GM13977 (cell line): ENCODE measurements at places on chromosomes 1 and 21.

DNA sequence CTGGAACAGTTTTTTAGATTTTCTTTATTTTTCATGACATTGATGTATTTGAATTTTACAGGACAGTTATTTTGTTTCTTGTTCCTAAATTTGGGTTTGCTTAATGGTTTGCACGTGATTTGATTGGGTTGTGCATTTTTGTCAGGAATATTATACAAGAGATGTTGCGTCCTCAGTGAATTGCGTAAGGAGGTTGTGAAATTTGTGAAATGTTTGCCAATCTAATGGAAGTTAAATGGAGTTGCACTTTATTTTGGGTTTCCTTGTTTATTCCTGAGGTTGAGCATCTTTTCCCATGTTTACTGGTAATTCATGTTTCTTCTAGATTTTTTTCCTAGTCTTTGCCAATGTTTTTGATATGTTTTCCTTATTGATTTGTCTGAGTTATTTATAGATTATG is 19.9 kb downstream of the ZNF648 start:
- DNase-seq: no peak

DNA sequence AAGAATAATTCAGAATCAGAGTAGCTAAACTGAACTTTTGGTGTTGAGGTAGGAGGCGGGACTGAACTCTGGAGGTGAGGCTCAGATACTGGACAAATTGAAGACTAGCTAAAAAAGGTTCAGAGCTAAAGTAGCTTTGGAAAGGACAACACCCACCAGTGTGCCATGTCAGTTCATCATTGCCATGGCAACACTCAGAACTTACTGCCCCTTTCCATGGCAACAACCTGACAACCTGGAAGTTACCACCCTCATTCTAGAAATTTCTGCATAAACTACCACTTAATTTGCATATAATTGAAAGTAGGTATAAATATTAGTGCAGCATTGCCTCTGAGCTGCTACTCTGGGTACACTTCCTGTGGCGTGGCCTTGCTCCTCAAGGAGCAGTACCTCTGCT is 30.3 kb upstream of the POGK start:
- no peak for DNase-seq

DNA sequence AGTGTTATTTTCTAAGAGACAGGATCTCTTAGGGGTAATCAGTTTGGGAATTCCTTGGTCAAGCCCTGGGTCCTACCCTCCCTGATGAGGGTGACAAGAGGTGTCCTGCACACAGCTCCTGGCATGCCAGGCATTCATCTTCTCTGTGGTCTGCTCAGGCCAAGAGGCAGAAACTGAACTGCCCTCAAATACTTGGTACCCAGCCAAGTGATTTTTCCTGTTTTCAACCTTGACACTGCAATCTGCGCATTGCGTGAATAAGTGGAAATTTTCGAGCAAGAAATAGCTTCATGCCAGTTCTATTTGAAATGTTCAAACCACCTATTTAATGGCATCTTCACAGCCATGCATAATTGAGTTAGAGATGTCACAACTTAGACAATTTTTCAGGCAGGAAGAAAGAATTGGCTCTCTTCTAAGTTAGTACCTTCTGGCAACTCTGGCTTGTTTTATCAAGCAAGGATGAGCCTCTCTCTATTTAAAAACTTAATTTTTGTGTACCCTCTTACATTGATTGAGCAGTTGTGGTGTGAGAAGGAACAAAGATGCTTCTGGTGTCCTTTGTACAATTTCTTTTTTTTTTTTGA is 27.0 kb downstream of the DNM3 start:
- no peak for DNase-seq

- DNase-seq: no peak
Observed at GRCh38 chr1:153293851-153294250, 18.9 kb downstream of the PGLYRP3 start.

DNA sequence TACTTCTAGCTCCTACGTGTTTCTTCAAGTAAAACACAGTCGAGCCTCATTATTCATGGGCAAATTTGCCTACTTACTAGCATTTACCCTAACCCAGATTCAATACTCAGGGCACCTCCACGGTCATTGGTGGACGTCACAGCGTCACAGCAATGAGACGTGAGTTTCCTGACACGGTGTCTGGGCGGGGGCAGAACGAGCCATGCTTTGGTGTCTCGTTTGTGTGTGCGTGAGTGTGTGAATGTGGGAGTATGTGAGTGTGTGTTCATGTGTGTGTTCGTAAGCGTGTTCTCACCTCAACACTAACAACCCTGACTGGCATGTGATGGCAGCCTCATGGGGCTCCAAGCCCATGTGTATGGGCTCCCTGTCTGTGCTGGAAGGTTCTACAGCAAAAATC is 17.5 kb upstream of the COL18A1 start:
- no peak for DNase-seq

DNA sequence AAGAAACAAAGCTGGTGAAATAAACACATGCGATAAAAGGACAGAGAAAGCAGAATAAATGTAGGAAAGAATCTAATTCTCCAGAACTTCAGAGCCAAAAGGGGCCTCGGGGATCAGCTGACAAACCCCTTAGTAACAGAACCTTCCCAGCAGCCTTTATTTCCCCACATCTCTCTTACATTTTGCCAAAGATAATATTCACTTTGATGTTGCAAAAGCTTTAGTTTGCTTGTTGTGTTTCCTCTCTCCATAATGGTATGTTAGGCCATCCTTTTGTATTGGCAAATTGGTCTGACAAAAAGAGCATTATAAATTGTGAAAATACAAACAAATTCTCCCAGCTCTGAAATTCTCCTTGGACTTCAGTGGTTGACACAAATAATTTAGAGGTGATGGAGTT is 54.9 kb downstream of the OPTC start:
- no peak for DNase-seq

DNA sequence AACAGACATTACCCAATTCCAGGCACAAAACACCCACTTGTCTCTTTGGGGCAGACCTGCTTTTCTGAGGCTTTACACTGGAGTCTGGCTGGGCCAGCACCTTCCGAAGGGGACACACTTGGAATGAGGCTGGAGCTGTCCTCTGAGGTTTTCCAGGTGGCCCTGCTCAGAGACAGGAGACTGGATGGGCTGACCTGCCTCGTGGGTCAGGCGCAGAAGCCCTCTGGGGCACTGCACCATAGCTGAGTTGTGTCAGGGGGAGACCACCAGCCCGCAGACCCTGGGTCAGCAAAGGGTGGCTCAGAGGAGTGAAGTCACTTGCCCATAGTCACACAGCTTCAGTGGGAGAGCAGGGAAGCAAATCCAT is 1.8 kb downstream of the SH2D5 start:
- peak; percentile 19 for DNase-seq
